Trophoblast cell (in vitro differentiated cells and primary cell): ENCODE measurements at places on chromosomes 16 and 17.

- no peaks in the 10 kb centered on the region for H3K36me3 ChIP-seq
- no peak overlapping the region for H3K4me3 ChIP-seq
- H3K4me1 ChIP-seq: no peaks in the 10 kb centered on the region
- no peaks in the 10 kb centered on the region for H3K27me3 ChIP-seq
- H3K27ac ChIP-seq: no peak overlapping the region
Observed at GRCh38 chr16:5003828-5004227, 29.9 kb downstream of the NAGPA start.

DNA sequence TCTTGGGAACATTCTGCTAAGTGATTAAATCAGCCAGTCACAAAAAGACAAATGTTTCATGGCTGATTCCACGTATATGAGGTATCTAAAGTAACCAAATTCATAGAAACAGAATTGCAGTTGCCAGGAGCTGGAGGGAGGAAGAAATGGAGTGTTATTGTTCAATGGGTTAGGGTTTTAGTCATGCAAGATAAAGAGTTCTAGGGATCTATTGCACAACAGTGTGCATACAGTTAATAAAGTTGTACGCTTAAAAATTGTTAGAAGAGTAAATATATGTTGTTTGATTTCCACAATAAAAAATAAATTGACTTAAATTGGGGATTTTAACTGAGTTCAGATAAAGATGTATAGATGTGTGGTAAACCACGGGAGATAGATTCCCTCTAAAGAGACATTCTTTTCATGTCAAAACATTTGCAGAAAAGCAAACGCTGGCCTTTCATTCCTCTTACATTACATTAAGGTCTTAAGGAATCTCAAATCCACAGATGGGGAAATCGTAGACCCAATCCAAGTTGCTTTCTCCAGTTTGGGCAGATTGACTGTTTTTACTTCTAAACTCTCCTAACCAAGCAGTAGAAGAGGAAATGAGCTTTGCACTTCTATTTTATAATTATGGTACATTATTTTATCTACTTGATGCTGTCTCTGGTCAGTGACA, 4.6 kb downstream of the PRDM7 start:
- H3K27me3 ChIP-seq: no peaks in the 10 kb centered on the region
- H3K4me1 ChIP-seq: no peaks in the 10 kb centered on the region
- no peaks in the 10 kb centered on the region for H3K36me3 ChIP-seq
- no peak for DNase-seq
- H3K27ac ChIP-seq: no peak overlapping the region

GRCh38 chr17:62653002-62653825, 25.7 kb downstream of the MRC2 start:
- H3K27ac ChIP-seq: peak overlapping the region; percentile 75
- H3K27me3 ChIP-seq: no peaks in the 10 kb centered on the region
- peak overlapping the region; percentile 41 for H3K4me3 ChIP-seq
- peak; percentile 40 for DNase-seq
- peaks cover 29% of the 10 kb centered on the region for H3K4me1 ChIP-seq
- peaks cover 11% of the 10 kb centered on the region for H3K36me3 ChIP-seq

DNA sequence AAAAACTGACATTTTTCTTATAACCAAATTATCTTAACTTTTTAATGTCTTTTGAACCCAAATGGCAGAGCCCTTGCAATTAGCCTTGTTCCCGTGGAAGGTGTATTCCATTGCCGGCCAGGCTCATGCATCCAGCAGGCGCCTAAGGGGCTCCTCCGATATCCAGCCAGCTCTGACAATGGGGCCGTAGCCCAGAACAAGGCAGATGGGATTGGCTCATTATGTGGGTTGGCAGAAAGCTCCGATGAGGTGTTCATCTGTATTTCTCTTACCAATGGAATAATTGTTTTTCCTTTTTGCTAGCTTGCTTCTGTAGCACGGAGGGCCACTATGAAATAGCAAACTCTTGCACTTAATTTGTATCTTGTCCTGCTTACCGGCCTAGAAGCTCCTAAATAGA, 208.2 kb upstream of the CHMP6 start:
- no peak for DNase-seq
- peaks cover 24% of the 10 kb centered on the region for H3K4me1 ChIP-seq
- H3K4me3 ChIP-seq: no peak overlapping the region
- H3K36me3 ChIP-seq: peaks cover 2% of the 10 kb centered on the region

DNA sequence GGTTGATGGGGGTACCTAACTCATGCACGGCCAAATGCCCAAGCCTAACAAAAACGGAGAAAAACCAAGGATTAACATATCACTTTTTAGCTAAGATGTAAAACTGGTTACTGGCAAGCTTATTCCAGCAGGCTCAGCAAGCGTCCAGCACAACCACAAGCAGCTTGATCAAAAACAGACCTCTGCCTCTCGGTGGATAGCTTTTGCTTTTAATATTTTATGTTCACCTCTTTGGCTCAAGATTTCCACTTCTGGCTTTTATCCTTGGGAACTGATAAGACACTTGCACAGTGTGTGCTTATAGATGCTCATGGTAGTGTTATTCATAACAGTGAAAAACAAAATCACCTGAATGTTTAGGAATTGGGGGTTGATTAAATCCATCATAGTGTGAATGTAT, 206.9 kb upstream of the CACNG5 start:
- H3K36me3 ChIP-seq: no peaks in the 10 kb centered on the region
- no peaks in the 10 kb centered on the region for H3K4me1 ChIP-seq
- DNase-seq: no peak
- H3K27me3 ChIP-seq: no peaks in the 10 kb centered on the region
- H3K27ac ChIP-seq: no peak overlapping the region
- no peak overlapping the region for H3K4me3 ChIP-seq

- peaks cover 2% of the 10 kb centered on the region for H3K4me1 ChIP-seq
- no peak overlapping the region for H3K27ac ChIP-seq
- H3K4me3 ChIP-seq: peak overlapping the region; percentile 30
Observed at GRCh38 chr16:87964049-87964659, 12.9 kb downstream of the BANP start.

- peaks cover 2% of the 10 kb centered on the region for H3K4me1 ChIP-seq
- peaks cover 2% of the 10 kb centered on the region for H3K36me3 ChIP-seq
- no peak for DNase-seq
- H3K27me3 ChIP-seq: no peaks in the 10 kb centered on the region
- H3K4me3 ChIP-seq: no peak overlapping the region
- H3K27ac ChIP-seq: no peak overlapping the region
Observed at GRCh38 chr16:22370038-22370820, 4.2 kb downstream of the CDR2 start.

- no peak for DNase-seq
- no peaks in the 10 kb centered on the region for H3K27me3 ChIP-seq
- no peaks in the 10 kb centered on the region for H3K36me3 ChIP-seq
- no peak overlapping the region for H3K27ac ChIP-seq
- H3K4me3 ChIP-seq: no peak overlapping the region
Observed at GRCh38 chr16:8474587-8474986, 115.7 kb downstream of the TMEM114 start.

DNA sequence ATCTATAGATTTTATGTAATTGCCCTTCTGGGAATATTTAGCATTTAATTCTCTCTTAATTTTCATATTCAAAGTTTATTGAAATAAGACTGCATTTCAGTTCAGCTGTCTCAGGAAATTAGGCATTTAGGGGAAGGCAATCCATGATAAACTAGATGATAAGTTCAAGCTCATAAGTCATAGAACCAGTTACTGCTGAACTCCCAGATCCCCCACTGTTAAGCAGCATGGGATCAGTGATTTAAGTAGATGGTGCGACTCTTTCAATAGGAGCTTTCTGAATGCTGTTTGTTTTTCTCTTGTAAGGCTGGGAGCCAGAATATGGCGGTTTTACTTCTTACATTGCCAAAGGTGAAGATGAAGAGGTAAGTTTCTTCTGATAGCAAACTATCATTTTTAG, 23.8 kb downstream of the OGFOD1 start:
- H3K4me1 ChIP-seq: no peaks in the 10 kb centered on the region
- H3K36me3 ChIP-seq: peaks cover 19% of the 10 kb centered on the region
- no peaks in the 10 kb centered on the region for H3K27me3 ChIP-seq
- H3K4me3 ChIP-seq: no peak overlapping the region
- DNase-seq: no peak

DNA sequence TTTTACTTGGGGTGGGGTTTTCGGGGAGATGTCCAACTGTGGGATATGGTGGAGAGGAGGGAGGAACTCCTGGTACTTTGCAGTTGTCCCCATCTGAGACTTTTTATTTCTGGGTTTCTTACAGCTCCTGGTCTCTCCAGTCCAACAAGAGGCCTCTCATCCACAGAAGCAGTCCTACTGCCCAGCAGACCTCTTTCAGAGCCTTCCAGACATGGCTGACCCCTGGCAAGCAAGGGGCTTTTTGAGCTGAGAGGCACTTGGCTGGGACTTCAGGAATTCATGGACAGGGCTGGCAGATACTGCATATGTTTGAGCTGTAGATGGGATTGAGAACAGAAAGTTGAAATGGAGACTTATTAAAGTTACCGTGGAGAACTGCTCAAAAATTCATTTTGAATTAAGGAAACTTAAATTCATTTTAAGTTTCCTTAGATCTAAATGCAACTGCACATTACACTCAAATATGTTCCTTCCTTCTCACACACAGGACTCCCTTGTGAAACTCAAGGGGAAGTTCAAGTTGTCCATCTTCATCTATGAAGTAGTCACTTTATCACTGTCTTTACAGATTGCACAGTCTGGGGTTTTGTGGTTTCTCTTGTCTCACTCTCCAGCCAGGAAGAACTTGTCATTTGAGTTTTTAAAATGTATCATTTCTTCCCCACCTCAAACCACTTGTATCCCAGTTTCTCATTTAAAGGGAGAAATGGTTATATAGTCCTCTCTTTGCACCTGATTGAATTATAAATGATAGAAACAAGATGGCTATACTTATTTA, 1.1 kb downstream of the LASP1NB start:
- H3K27ac ChIP-seq: no peak overlapping the region
- H3K36me3 ChIP-seq: no peaks in the 10 kb centered on the region
- H3K4me3 ChIP-seq: no peak overlapping the region
- no peaks in the 10 kb centered on the region for H3K27me3 ChIP-seq

GRCh38 chr16:15739950-15740349, 89.9 kb downstream of the NDE1 start:
- H3K4me1 ChIP-seq: no peaks in the 10 kb centered on the region
- H3K4me3 ChIP-seq: no peak overlapping the region
- no peaks in the 10 kb centered on the region for H3K36me3 ChIP-seq

- no peak overlapping the region for H3K27ac ChIP-seq
- H3K36me3 ChIP-seq: no peaks in the 10 kb centered on the region
- no peaks in the 10 kb centered on the region for H3K27me3 ChIP-seq
- no peak overlapping the region for H3K4me3 ChIP-seq
- DNase-seq: peak; percentile 71
- peaks cover 35% of the 10 kb centered on the region for H3K4me1 ChIP-seq
Observed at GRCh38 chr16:85369741-85370528, 243.2 kb upstream of the GSE1 start.

- peak; percentile 49 for DNase-seq
- H3K4me3 ChIP-seq: no peak overlapping the region
- no peaks in the 10 kb centered on the region for H3K27me3 ChIP-seq
- peak overlapping the region; percentile 97 for H3K27ac ChIP-seq
Observed at GRCh38 chr16:55500530-55501011, 8.3 kb upstream of the LPCAT2 start.

GRCh38 chr17:4334776-4335584, 31.5 kb downstream of the UBE2G1 start:
- H3K4me1 ChIP-seq: peaks cover 8% of the 10 kb centered on the region
- no peaks in the 10 kb centered on the region for H3K27me3 ChIP-seq
- DNase-seq: no peak
- H3K27ac ChIP-seq: no peak overlapping the region

GRCh38 chr16:79339863-79340262, 260.7 kb downstream of the MAF start:
- no peak for DNase-seq
- no peak overlapping the region for H3K27ac ChIP-seq
- no peaks in the 10 kb centered on the region for H3K27me3 ChIP-seq
- H3K36me3 ChIP-seq: no peaks in the 10 kb centered on the region

GRCh38 chr17:38402897-38403296, 25.4 kb upstream of the ARHGAP23 start:
- H3K27ac ChIP-seq: no peak overlapping the region
- no peak for DNase-seq
- no peak overlapping the region for H3K4me3 ChIP-seq
- H3K27me3 ChIP-seq: no peaks in the 10 kb centered on the region
- no peaks in the 10 kb centered on the region for H3K4me1 ChIP-seq

DNA sequence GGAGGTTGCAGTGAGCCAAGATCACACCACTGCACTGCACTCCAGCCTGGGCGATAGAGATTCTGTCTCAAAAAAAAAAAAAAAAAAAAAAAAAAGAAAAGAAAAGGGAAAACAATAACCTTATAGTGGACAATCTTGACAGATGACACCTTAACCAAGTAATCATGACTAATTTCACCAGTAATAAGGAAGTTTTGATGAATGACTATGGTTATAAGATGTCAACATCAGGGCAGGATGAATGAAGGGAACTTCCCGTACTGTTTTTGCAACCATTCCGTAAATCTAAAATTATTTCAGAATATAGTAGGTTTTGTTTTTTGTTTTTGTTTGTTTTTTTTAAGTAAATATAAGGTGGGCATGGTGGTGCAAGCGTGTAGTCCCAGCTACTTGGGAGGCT, 23.0 kb downstream of the GSPT1 start:
- no peaks in the 10 kb centered on the region for H3K4me1 ChIP-seq
- peaks cover 38% of the 10 kb centered on the region for H3K36me3 ChIP-seq
- no peak for DNase-seq
- H3K27me3 ChIP-seq: no peaks in the 10 kb centered on the region

DNA sequence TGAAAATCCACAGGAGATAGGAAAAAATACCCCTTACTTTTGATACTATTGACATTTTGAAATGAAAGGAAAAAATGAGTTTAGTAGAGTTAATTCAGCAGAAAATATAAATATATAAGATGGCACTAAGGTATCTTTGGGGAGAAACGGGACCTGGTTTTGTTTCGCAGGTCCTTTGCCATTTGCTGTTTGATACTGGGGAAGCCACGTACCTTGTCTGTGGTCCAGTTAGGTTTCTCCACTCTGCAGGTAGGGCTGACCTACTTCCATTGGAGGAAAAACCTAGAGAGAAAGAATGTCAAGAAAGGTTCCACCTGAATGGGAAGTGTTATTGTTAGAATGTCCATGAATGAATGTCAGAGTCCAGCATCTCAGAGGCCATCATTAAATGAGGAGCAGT, 48.1 kb downstream of the HLF start:
- DNase-seq: no peak
- peaks cover 3% of the 10 kb centered on the region for H3K4me1 ChIP-seq
- H3K4me3 ChIP-seq: no peak overlapping the region
- no peak overlapping the region for H3K27ac ChIP-seq
- no peaks in the 10 kb centered on the region for H3K27me3 ChIP-seq

DNA sequence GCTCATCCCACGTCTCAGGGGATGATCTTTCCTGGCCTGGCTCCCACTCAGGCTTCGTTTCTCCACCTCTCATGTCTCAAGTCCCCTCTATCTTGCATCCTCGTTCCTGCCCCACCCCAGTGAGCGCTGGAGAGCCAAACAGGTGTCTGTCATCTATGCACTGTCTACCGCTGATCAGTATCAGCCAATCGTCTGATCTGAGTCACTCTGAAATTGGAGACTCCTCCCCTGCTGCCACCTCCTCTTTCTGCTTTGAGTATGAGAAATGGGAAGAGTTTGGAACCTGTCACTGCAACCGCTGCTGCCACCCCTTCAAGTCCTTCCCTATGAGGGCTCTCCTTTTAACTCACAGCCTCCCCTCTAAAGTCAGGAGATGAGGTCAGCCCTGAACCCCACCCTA, 28.0 kb downstream of the FZD2 start:
- H3K4me1 ChIP-seq: peaks cover 22% of the 10 kb centered on the region
- no peaks in the 10 kb centered on the region for H3K36me3 ChIP-seq
- H3K27me3 ChIP-seq: no peaks in the 10 kb centered on the region
- H3K4me3 ChIP-seq: no peak overlapping the region
- H3K27ac ChIP-seq: no peak overlapping the region
